ENCODE measurements at places on chromosomes 16 and 17. TPM values are rescaled to one million over a fixed set of nuclear protein-coding genes. Genes with fewer than 3 reads are reported as not detected.

The GPR179 gene
- total RNA-seq: under 0.01 TPM

The SLC47A1 gene
- total RNA-seq: 1.7 TPM

The IRX6 gene
- not detected for total RNA-seq

The NOS2 gene
- under 0.01 TPM for total RNA-seq

The ATP2A3 gene
- 2.6 TPM for total RNA-seq

The ATP1B2 gene
- not detected for total RNA-seq

The DNAAF8 gene
- total RNA-seq: 1.4 TPM

The HMOX2 gene
- 59.2 TPM for total RNA-seq

The SPEM3 gene
- total RNA-seq: not detected

The TMEM114 gene
- total RNA-seq: not detected

The RAB37 gene
- total RNA-seq: 0.43 TPM

The PABPN1L gene
- not detected for total RNA-seq

The EEF2KMT gene
- total RNA-seq: 6.3 TPM

The OR4D1 gene
- not detected for total RNA-seq

The FBXO39 gene
- total RNA-seq: 0.14 TPM

The PYDC1 gene
- total RNA-seq: not detected

The SP2 gene
- total RNA-seq: 0.28 TPM

The CEP131 gene
- total RNA-seq: 10.4 TPM

The ATP6V0A1 gene
- total RNA-seq: 57.3 TPM

The SNX20 gene
- total RNA-seq: not detected

The METTL26 gene
- 95.4 TPM for total RNA-seq

The FMNL1 gene
- 7.9 TPM for total RNA-seq

The ALOX12 gene
- not detected for total RNA-seq

The CACNG5 gene
- not detected for total RNA-seq

The LHX1 gene
- not detected for total RNA-seq

The KRTAP4-9 gene
- not detected for total RNA-seq

The YBX2 gene
- not detected for total RNA-seq

The ACSM3 gene
- total RNA-seq: 0.83 TPM

The CMTM1 gene
- 1.3 TPM for total RNA-seq

The MYO15A gene
- 0.85 TPM for total RNA-seq

The LASP1 gene
- 71.7 TPM for total RNA-seq

The HAP1 gene
- under 0.01 TPM for total RNA-seq

The SECTM1 gene
- 15.6 TPM for total RNA-seq

The HASPIN gene
- total RNA-seq: 0.71 TPM

The MAPT gene
- total RNA-seq: 0.18 TPM

The HAS3 gene
- total RNA-seq: 2.4 TPM

The TVP23A gene
- not detected for total RNA-seq

Measured in smooth muscle cell of bladder (primary cell).